MG63 (cell line): ENCODE measurements at places on chromosomes 12 and 14. TPM values are rescaled to one million over a fixed set of nuclear protein-coding genes. Genes with fewer than 3 reads are reported as not detected.

GRCh38 chr12:63752283-63752682 is 27.4 kb upstream of the RXYLT1 start:
- no peak for DNase-seq

DNA sequence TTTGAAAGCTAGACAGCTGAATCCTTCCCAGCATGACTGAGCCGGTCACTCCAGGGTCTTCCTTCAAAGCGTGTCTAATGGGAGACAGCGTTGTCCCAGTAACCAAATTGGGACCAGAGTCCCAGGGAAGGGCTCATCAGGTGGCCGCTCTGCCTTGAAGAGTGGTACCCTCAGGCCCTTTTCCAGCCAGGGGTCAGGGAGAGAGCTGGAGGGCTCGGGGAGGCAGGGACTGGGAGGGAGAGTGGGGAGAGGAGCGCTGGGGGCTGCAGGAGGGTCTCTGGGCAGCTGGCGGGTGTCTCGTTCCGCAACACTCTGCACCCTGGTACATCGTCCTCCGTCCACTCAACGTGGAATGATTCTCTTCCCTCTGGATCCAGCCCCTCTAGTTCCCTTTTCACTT is 1.6 kb upstream of the RTL1 start:
- DNase-seq: no peak

DNA sequence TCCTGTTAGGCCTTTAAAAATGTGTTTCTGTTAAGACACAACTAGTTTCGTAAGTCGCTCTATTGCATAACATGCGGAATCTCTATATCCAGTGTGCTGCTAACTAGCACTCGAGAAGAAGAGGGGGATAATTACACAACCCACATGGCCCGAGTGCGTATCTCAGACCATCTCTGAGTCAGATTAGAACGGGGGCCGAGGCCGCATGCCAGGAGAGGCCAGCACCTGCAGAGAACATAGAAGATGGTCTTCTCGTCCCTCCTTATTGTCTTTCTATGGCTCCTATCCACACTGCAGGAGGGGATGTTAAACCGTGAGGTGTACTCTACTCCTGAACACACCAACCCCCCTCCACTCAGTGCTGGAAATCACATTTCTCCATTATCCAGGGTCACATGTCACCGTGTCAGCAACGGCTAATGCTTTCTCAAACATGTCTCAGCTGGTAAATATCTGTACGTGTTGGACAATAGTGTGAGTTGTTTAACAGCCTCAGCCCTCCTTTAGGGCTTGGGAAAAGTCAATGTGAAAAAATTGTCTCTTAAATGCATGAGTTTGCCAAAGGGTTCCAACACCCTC is 56.3 kb downstream of the CCDC88C start:
- DNase-seq: no peak

DNA sequence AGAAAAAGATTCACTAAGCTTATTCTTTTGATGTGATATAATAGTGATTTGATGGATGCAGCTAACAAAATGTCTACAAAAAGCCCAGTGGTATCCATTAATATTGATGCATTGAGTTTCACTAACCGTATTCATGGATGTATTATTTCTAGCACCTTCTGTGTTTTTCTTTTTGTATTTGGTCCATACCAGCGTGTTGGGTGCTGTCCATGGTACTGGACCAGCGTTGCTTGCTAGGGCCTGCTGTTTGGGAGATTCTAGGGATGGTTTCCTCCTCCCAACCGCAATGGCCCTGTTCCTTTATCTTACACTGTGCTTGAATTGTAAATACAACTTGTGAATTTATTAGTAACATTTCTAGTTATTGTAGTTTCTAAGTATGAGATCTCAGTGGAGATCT is 31.7 kb downstream of the ANO4 start:
- DNase-seq: peak; percentile 43

- DNase-seq: no peak
These were observed 3.6 kb upstream of the MORN3 start for GRCh38 chr12:121673013-121673511.

GRCh38 chr14:21191809-21192446 is 36.1 kb upstream of the OR5AU1 start:
- peak; percentile 9 for DNase-seq

DNA sequence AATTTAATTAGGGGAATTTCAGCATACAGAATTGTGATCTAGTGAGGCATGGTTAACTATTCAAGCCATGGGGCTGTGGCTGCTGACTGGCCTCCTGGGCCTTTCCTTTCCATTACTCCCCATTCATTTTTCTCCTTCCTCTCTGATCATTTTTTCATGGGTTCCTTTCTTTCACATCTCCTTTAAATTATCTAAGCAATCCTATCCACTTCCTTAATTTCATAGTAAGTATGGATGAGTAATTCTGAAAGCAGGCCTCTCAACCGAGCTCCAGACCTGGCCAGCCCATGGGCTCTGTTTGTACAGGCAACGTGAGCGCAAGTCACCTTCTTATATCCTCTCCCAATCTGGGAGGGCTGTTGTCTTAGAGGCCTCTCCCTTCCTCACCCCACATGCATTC is 13.4 kb downstream of the CKAP4 start:
- DNase-seq: no peak

DNA sequence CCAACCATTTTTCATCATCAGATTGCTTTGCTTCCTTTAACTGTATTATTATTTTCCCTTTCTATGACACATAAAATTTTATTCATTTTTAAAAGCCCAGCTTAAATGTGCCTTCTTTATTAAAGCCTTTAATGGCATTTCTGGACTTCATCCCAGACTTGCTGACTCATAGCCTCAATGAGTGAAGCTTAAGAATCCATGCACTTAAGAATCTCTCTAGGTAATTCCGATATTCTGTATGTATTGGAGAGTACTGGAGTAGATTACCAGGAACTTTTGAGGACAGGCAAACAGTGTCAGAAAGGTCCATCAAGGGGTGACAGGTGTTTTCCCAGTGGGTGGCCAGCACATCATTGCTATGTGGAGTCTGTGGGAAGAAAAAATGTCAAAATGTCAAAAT is 107.9 kb downstream of the PTPRQ start:
- DNase-seq: peak; percentile 71

DNA sequence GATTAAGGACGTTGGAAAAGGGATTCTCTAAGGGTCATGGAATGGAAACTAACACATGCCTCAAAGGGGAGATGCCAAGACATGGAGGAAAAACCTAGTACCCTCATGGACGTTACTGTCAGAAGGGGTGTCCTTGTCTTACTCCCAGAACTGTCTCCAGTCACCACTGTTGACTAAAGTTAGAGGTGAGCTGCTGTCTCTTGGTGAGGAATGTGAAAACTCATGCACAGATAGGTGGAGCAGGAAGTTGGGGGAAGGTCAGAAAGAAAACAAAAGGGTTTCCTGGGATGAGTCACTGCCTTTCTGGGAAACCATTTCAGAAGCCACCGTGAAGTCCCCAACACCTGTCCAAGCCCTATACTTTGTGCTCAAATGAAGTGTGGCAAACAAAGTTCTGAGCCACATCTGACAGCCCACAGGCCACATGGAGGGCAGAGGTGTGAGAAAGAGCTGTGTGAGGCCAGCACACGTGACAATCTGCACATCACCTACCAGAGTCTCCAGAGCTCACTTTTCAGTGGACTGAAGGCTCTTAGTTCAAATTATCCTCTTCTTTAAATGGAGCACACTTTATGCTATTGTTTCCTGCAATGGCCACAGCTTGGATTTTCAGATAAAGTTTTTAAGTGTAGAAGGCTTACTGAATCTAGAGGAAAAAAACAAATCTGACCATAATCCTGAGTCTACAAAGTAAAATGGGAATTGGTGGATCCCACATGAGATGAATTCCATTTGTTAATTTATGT is 92.9 kb upstream of the EGLN3 start:
- no peak for DNase-seq

DNA sequence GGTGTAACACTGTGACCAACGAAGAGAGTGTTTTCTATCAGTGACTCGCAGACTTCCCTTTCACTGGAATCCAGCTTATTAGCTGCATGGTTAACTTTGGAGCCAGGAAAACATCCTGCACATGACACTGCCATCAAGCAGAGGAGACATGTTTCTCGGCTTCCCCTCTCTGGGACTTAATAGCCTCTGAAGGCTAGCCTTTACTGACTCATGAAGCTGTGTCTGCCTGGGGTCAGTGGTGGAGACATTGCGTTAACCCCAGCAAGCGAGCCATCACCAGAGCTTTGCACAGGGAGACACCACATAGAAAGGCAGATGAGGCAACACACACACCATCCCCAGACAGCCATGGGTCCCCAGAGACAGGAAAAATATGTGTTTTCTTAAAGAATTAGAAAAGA is 126.9 kb upstream of the PRICKLE1 start:
- DNase-seq: no peak

GRCh38 chr14:95341115-95341514 is 21.4 kb upstream of the CLMN start:
- DNase-seq: no peak

GRCh38 chr12:109770861-109771670 is 57.4 kb downstream of the FAM222A start:
- DNase-seq: no peak

DNA sequence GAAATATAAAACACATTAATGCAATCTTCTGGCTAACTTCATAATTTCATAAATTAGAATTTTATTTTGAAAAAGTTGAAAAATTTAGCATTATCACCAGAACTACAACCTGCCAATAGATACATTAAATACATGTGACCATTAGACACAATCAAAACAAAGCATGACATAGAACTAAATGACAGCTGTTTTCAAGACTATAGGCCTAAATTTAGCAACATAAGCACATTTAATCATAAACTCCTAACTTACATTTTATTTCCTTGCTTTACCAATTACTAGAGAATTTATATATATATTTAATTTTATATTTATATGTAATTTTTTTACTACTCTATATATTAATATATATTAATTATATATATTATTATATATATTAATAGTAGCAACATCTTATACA is 165.4 kb downstream of the CEP128 start:
- DNase-seq: no peak

GRCh38 chr14:90096566-90096965 is 34.8 kb downstream of the KCNK13 start:
- no peak for DNase-seq

GRCh38 chr14:100076133-100076532 is 10.9 kb downstream of the EVL start:
- DNase-seq: peak; percentile 7

Gene RHEBL1
- total RNA-seq: 0.16 TPM in 1 of 2 replicates, not detected in the other

Gene OR4E2
- not detected in 2 replicates for total RNA-seq

Gene TEX52
- total RNA-seq: not detected in 2 replicates

Gene KCNK10
- not detected in 2 replicates for total RNA-seq

Gene CCDC38
- 0.12 and 0.16 TPM in 2 replicates for total RNA-seq

Gene DPY19L2
- total RNA-seq: not detected in 2 replicates

Gene CLEC4A
- not detected in 2 replicates for total RNA-seq

Gene ITGA7
- total RNA-seq: 18.8 and 27.4 TPM in 2 replicates

Gene PRPF39
- total RNA-seq: 9.3 and 29.0 TPM in 2 replicates
